ENCODE measurements at places on chromosomes 7 and 10.

DNA sequence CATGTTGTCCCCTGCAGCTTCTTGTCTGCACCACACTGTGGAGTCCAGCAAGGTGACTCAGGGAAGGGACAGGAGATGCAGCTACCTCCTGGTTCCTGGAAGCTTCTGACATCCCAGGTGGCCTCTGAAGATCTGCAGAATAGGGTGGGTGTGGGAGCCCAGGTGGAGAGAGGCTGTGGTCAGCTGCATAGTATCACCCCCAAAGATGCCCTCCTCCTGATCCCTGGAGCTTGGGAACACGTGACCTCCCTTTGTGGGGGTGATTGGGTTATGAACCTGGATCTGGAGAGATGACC is 25.4 kb downstream of the CALML3 start:
- no peak for DNase-seq

DNA sequence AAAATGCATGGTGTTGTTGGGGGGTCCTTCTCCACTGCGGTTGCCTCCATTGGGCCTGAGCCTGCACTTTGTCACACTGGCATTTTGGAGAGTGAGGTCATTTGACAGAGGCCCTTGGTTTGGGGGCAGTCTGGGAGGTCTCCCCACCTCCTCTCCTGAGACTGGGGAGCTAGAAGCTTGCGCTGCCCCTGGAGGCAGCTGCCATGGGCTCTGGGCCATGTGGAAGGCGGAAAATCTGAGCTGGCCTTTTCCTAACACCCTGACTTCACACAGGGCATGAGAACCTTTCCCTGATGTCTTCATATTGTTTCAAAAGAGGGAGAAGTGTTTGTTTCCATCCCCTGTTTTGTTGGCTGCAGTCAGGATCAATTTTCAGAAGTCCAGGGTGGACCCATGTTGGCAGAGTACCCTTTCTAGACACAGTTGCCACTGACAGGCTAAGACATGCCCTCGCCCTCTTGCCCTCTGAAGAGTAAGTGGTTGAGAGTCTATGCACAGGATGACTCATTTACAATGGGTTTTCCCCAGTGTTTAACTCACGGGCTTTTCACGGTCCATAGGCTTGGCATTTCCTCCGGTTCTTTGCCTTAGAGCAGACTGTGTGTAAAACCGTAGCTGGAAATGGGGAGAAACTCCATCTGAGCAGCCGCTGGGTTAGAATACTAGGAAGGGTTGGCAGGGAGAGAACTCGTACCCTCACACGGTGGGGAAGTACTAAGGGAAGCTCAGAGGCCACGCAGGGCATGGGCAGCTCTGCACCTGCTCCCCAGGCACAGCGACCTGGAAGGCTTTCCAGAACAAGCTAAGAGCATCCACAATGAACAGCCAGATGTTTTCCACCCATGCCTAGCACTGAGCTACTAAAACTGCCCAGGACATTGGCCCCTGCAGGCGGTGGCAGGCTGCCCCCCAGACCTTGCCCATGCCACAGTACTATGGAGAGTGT is 655.0 kb downstream of the SDK1 start:
- DNase-seq = no peak

- DNase-seq = no peak
Measured at GRCh38 chr7:157312941-157313340, 23.9 kb upstream of the DNAJB6 start.

DNA sequence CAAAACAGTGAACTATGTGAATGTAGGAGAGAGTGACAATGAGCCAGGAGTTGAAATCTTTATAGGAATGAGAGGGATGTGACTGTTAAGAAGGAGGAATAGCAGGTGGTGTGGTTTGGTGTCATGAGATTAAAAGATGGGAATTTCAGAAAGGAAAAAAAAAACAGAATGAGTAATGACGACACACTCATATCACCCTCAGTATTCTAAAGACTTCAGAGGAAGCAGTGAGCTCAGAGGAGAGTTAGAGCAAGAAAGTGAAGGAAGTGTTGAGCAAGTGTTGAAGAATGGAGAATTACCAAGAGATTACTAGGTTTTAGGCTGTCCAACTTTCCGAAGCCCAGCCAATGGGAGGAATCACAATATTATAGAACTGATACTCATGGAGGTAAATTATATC is 220.5 kb upstream of the HGF start:
- DNase-seq = no peak

GRCh38 chr10:127450644-127451043 is 98.5 kb upstream of the NPS start:
- no peak for DNase-seq

- no peak for DNase-seq
Measured at GRCh38 chr7:1425292-1426136, 33.8 kb downstream of the MICALL2 start.

DNA sequence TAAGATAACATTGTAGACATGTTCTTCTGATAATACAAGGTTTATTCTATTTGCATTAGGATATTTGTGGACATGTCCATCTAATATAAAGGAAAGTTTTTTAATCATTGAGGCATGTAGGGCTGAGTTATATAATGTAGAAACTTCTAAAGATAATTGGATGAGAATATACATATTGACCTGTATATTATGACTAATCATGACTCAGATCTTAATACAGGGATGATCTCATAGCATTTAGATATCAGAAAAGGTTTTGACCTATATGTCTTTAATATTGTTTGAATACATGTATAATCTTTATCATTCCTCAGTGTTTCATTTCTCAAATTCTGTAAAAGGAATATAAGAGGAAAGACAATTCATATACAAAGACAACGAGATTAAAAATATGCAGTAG is 39.2 kb downstream of the CD36 start:
- DNase-seq = no peak

DNA sequence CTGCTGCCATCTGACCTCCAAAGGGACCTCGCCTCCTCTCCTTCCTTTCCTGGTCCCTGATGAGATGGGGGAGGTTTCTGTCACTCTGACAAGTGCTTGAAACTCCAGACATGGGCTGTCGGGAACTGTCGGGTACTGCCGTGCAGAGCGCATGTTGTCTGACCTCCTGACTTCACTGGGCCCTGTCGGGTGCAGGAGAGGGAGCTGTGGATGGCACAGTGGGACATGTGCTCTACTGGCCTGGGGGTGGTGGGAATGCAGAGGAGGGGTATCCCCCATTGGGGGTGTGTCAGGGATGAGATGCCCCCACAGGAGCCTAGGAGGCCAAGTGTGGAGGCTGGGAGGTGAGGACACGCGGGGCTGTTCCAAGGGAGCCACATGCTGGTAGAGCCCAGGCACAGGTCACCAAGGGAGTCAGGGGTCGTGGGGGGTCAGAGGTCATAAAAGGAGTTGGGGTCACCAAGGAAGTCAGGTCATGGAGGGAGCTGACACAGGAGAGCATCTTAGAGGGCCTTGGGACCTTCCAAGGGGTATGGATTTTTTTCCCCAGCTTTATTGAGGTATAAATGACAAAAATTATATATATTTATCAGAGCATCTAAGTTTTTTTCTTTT is 30.9 kb downstream of the TMEM120A start:
- DNase-seq = no peak

GRCh38 chr10:130555411-130555750 is 419.2 kb downstream of the GLRX3 start:
- no peak for DNase-seq

DNA sequence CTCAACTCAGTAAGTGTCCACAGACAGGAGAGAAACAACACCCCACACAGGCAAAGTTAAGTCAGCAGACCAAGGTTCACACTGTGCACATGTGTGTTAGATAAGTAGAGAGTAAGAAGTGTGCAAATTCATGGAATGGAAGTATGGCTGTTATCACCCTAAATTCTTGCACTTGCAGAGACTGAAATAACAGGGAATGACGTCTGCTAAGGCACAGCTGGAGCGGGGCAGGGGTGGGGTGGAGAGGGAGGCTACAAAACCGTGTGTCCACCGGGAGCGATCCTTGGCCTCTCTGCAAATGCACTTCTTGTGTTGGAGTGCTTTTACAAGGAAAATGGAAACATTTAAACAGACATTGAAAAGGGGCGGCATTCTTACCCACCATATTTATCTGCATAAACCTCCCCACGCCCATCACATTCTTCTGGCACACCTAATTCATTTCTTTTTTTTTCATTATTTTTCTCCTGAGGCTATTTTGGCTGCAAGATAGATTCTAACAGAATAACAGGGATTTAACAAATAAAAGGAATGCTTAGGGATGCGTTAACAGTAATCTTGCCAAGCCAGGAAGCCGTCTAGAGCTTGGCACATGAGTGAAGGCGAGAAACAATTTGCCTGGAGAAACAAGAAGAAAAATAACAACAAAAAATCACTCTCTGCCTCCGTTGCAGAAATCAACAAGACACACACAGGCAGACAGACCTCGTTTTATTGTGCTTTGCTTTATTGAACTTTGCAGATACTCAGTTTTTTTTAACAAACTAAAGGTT is 30.1 kb downstream of the TNS3 start:
- no peak for DNase-seq

GRCh38 chr7:69717221-69717620 is 118.9 kb downstream of the AUTS2 start:
- no peak for DNase-seq

GRCh38 chr7:91421018-91421417 is 156.8 kb downstream of the FZD1 start:
- DNase-seq = no peak

GRCh38 chr7:154903083-154903731 is 99.7 kb downstream of the PAXIP1 start:
- DNase-seq = no peak
